H1 (cell line): ENCODE measurements at places on chromosomes 7 and 10. TPM values are rescaled to one million over a fixed set of nuclear protein-coding genes. Genes with fewer than 3 reads are reported as not detected.

The MRC1 gene
- total RNA-seq, result 0.06 and 0.11 TPM in 2 replicates

DNA sequence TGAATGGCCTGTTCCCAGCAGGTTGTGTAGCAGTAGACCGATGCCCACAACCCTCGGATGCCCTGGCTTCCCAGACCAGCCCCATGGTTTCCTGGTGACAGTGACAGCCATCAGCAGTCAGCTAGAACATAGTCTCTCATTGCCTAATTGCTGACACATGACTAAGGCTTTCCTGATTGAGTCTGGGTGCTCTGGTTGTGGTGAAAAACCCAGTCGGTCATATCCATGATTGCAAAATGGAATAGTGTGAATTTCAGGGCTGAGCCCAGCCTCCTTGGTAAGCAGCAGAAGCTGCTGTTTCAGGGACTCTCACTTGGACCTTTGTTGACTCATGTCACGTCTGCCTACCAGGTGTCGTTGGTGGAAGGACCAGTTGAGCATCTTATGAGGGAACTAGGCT lies 36.6 kb downstream of the POR start:
- no peak overlapping the region for H3K27ac ChIP-seq
- H3K4me1 ChIP-seq, result no peaks in the 10 kb centered on the region; the same call in 1 of the 2 replicates
- no peak for DNase-seq

GRCh38 chr7:2953588-2954407 lies 89.9 kb downstream of the CARD11 start:
- H3K4me1 ChIP-seq, result no peaks in the 10 kb centered on the region
- no peaks in the 10 kb centered on the region for H3K27me3 ChIP-seq
- DNase-seq, result no peak

DNA sequence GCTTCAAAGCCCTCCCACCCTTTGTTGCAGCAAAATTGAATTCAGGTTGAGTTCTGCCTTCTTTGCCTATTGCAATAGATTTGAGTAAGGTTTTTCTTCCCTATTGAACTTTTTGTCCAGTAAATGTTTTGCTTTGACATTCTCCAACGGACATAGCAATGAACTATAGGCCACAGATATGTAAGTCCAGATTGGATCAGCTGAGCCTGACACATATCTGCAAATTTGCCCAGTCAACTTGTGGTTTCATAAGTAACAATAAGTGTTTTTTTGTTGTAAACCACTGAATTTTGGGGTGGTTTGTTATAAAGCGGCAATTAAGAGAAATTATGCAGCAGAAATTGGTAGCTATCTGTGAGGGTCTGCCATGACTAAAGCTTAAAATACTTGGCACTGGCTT lies 332.1 kb upstream of the SORCS1 start:
- no peaks in the 10 kb centered on the region for H3K36me3 ChIP-seq
- DNase-seq, result no peak
- H3K27me3 ChIP-seq, result no peaks in the 10 kb centered on the region
- H3K27ac ChIP-seq, result no peak overlapping the region
- H3K4me3 ChIP-seq, result no peak overlapping the region

DNA sequence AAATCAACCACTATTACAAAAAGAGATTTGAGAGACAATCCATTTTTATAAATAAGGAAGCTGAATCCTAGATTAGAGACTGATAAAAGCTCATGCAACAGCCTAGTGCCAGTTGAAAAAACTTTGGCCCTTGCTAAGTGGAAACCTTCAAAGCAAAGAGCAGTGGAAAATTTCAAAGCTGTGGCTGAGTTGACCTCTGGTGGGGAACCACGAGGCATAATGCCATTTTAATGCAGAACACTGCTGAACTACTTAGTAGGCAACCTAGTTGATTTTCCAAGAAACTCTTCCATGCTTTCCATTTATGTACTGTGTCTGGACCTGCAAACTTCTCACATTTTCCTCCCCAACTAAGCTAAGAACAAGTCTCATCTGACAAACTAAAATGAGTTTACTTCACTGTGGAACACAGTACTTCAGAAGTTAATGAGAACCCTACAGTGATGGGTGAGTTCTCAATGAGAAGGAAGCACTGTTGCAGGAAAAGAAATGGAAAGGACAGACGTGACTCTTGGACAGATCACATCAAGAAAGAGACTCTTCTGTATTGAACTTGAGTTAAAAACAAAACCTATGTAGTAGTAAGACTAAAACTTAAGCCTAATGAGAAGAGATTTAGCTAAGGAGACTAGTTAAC lies 19.5 kb downstream of the FZD9 start:
- H3K4me1 ChIP-seq, result no peaks in the 10 kb centered on the region
- H3K27me3 ChIP-seq, result no peaks in the 10 kb centered on the region
